NCI-H2081 (cell line): ENCODE measurements at places on chromosomes 11 and 22.

GRCh38 chr11:122271137-122271536 lies 155.1 kb upstream of the BLID start:
- DNase-seq, result peak; percentile 4

DNA sequence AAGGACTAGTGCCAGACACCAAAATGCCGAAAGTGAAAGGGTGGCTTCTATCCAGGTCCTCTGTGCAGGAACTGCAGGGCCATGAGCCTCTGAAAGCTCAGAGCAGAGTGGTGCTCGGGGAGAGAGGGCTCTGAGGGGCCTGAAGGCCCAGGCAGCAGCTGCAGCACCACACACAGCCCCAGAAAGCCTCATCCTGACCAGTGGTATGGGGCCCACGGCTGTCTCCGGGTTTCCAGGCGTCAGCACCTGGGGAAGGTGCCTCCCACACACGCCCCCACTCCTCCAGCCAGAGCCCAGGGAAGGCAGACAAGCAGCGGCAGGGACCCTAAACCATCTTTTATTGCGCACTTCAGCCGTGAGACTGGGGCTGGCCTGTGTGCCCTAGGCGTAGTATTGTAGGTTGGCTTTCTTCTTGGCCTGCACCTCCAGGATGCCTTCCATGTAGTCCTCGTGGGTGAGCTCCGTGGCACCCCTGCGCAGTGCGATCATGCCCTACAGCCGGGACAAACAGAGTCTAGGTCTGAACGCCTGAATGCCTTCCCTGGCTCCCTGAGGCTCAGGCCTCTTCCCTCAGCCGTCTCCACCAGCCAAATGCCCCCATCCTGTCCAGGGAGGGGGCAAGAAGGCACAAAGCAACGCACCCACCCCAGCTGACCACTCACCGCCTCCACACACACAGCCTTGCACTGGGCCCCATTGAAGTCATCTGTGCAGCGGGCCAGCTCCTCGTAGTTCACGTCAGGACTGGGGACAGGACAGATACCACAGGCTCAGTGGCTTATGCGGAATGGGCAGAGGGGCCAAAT lies 7.6 kb downstream of the PSMC3 start:
- DNase-seq, result no peak

GRCh38 chr11:103696123-103696522 lies 340.3 kb upstream of the DDI1 start:
- no peak for DNase-seq

DNA sequence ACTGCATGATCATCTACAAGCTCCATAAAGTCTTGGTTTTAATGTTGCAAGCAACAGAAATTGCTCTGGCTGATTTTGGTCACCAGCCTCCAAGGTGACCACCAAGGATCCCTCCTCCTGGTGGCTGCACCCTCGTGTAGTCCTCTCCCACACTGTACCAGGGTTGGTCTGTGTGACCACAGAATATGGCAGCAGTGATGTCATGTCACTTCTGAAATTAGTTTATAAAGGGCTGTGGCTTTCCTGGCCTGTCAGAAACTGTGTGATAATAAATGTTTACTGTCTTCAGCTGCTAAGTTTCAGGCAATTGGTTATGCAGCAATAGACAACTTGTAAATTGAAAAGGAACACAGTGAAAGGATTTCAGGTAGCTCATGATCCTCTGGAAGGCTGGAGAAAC lies 5.3 kb upstream of the PRDM11 start:
- DNase-seq, result no peak

DNA sequence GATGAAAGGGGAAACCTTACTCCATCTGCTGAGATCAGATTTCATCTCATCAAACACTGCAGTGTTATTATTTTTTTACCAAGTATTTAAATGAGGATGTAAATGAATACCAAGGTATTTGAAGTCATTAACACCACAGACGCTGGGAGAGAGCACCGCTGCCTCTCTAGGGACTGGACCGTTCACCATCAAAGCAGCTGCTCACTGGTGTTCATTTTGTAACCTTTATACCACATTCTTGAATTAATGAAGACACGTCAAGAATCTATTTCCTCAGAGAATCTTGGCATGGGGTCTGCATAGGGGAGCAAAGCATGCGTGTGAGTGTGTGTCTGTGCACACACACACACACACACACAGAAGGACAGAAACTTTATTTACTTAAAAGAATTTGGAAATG lies 15.6 kb downstream of the SIAE start:
- no peak for DNase-seq

DNA sequence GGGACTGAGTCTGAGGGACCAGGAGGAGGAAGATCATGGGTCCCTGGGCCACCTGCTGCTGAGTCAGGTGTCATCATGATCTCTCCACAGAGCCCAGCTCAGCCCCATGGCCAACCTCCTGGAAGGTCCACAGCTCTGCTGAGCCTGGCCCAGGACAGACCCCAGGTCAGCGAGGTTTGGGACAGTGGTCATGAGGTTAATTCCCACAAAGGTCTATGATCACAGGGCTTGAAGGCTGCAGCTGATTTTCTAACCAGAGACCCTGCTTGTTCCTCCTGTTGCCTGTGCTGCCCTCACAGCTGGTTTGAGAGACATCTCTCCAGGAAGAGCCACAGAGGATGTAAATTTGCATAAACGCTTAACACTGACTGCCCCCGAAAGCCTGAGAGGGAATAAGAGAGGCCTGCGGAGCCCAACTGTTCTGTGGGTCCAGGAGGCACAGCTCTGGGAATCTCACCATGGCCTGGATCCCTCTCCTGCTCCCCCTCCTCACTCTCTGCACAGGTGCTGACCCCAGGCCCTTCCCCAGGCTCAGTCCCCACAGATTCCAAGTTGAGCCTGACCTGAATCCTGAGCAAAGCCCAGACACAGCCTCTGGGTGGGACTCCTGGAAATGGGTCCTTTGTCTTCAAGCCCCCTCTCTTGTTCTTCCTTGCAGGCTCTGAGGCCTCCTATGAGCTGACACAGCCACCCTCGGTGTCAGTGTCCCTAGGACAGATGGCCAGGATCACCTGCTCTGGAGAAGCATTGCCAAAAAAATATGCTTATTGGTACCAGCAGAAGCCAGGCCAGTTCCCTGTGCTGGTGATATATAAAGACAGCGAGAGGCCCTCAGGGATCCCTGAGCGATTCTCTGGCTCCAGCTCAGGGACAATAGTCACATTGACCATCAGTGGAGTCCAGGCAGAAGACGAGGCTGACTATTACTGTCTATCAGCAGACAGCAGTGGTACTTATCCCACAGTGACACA lies 102.8 kb downstream of the GGTLC2 start:
- DNase-seq, result no peak

DNA sequence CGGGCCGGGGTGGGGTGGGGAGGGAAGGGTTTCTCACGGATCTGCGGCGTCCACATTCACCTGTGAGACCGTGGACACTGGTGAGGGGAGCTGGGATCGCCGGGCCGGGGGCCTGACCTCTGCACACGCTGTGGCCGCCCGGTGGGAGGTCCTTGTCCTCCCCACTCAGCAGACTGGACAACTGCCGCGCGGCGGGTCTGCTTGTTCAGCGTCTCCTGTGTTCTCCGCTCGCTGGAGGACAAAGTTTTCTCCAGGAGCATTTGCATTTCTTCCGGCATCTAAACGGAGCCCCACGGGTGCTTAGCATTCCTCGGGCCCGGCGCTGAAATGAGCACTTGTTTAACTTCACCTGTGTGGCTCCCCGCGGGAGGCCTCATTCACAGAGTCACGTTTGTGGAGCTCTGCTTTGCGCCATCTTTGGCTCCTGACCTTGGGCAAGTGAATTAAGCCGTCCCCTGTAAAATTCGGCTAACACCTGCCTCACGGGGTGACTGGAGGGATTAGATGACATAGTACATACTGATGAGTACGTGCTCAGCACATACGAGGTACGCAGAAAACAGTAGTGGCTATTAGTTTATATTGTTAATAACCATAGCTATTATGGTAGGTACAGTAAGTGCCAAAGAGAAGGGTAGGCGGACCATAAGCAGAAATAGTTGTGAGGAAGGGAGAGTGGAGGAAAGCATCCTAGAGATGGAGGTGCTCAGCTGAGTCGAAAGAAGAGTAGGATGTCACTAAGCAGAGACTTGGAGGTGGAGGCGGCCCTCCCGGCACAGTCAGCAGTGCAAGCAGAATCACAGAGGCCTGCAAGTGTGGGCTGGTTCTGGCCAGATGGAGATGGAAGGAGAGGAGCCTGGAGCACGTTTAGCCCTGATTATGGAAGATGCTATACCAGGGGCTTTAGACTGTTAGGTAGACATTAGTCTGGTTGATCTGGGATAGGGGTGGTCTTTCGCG lies 885 bp downstream of the TRMU start:
- DNase-seq, result no peak

DNA sequence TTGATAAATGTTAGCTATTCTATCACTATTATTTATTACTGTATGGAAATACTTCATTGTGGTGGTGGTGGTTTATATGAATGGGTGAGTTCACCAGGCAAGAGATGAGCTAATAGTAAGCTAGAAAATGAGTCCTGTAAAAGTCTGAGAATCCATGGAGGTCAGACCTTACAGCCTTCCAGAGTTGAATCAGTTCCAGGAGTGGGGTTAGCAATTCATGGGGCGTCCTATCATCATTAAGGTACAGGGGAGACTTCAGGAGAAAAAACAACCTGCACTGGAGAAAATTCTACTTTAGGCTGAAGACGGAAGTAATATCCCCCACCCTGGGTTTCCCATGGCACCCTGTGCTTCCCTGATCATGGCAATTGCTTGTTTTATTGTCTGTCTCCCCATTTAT lies 6.5 kb downstream of the SYT13 start:
- DNase-seq, result no peak

- no peak for DNase-seq
These were observed 142.7 kb downstream of the WNT7B start for GRCh38 chr22:45834241-45834640.

GRCh38 chr11:45037434-45038005 lies 86.8 kb upstream of the TP53I11 start:
- no peak for DNase-seq

DNA sequence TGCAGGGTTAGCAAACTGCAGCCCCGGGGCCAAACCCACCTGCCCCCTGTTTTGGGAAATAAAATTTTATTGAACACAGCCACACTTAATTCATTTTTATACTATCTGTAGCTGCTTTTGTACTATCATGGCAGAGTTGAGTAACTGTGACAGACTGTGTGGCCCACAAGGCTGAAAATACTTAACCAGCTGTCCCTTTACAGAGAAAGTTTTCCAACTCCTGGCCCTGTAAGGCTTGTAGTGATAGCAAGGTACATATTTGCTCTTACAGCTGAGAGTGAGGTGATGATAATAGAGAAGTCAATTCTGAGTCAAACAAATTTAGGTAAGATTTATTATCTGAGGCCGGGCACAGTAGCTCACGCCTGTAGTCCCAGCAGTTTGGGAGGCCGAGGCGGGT lies 87.4 kb upstream of the SLC6A5 start:
- DNase-seq, result no peak

GRCh38 chr11:13238879-13239514 lies 38.6 kb upstream of the BMAL1 start:
- DNase-seq, result peak; percentile 16

DNA sequence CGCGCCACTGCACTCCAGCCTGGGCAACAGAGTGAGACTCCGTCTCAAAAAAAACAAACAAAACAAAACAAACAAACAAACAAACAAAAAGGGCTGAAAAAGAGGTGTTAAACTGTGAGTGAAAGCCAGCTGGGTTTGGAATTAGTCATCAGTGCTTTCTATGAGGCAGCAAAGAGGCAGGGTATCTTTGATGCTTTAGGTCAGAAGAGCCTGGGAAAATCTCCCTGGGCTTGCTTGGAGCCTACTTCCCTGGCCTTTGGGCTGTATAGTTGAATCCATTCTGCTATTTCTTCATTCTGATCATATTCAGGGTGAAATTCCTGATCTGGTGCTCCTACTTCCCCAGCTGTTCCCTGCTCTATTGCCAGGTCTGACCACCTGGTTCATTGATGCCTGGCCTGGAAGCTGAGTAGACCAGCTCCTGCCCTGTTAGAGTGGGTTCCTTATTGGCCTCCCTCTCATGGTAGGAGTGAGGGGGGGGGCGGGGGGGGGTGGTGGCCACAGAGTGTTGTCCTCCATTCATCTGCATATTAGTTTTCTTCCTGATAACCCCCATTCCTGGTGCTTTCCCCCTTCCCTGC lies 65.6 kb downstream of the INSC start:
- DNase-seq, result no peak

- no peak for DNase-seq
These were observed 6.1 kb upstream of the NFAM1 start for GRCh38 chr22:42438293-42438650.

- DNase-seq, result no peak
These were observed 28.5 kb upstream of the PAK1 start for GRCh38 chr11:77502346-77502905.

GRCh38 chr11:50174975-50175374 lies 142.3 kb downstream of the OR4C45 start:
- no peak for DNase-seq
